ENCODE measurements at places on chromosomes 1 and 21.

DNA sequence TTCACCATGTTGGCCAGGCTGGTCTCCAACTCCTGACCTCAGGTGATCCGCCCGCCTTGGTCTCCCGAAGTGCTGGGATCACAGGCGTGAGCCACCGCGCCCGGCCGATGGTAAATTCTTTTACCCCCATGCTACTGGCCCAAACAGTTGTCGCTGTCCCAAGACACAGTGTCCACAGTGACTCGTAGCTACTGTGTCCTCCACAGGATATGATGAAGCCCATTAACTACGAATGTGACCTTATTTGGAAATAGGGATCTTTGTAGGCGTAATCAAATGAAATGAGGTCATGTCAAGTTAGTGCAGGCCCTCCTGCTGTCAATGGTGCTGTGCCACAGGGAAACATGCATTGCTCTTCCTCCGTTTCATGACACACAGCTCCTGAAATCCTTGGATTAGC is 8.5 kb downstream of the FNDC10 start:
- no peak for DNase-seq

DNA sequence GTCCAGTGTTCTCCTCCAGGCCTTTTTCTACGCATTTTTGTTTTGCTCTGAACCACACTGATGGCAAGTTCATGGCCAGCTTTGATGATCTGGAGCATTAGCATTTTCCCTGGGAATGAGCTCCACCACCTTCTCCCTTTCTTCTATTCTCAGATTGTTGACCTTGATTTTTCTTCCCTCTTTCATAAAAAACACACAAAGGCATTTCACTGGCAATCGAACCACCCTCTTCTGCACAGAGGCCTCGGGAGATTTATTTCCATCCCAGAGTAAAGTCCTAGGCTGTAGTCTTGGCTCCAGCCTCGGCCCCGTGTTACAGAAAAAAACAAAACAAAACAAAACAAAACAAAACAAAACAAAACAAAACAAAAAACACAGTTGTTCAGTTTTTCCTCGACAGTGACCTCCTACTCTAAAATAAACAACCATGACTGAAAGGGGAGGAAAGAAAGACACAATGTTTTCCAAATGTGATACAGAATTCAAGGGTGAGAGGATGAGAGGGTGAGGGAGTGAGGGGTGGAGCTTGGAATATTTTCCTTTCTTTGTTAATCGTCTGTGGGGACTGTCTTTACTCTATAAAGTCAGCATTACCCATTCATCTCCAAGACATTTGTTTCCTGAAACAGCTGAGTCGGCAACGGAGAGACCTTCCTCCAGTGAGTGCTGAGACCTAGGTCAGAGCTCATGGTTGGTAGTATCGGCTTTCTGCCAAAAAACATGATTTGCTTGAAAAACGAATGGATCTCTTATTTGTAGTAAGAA is 29.8 kb upstream of the RNF186 start:
- no peak for DNase-seq

DNA sequence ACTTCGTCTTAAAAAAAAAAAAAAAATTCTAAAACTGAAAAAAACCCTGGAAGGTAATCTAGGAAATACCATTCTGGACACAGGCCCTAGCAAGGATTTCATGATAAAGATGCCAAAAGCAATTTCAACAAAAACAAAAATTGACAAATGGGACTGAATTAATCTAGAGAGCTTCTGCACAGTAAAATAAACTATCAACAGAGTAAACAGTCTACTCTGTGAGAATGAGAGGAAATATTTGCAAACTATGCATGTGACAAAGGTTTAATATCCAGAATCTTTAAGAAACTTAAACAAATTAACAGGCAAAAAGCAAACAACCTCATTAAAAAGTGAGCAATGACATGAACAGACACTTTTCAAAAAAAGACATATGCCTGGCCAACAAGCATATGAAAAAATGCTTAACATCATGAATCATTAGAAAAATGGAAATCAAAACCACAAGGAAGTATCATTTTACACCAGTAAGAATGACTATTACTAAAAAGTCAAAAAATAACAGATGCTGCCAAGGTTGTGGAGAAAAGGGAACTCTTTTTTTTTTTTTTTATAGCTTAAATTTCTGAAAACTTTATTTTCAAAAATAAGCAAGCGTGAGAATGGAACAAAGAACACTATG is 29.4 kb upstream of the RNPC3 start:
- no peak for DNase-seq

- no peak for DNase-seq
Measured at GRCh38 chr21:36988536-36988935, 18.0 kb upstream of the RIPPLY3 start.

DNA sequence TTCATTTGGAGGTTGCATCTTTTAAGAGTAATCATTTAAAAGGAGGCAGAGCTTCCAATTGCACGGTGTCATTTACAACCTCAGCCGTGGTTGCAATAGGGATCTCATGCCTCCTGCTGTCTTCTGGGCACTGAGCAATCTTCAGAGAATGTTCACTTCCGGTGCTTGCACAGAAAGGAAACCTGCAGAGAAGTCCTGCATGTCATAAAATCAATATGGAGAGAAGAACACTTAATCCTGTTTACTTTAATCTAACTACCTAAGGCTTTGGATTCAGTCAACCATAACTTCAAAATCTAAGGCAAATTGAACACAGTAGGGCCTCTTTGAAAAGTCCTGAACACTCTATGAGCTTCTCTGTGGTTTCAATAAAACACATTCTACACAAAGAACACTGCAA is 11.3 kb upstream of the MAP10 start:
- DNase-seq: no peak

DNA sequence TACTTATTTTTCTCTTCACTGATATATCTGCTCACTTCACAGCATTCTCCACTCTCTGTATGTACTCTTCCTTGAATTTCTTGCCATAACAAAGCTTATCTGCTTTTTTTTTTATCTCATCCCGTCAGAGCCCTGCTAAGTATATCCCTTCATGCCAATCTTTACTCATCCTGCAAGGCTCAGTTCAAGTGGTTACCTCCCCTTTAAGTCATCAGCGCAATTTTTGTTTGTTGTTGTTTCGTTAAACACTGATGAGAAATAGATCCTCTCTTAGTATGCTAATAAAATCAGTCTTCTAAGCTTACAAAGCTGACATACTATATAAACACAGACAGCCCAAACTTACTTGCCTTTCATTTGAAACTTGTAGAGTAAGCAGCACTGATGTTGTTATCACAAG is 17.8 kb downstream of the COL24A1 start:
- no peak for DNase-seq

- DNase-seq: no peak
Measured at GRCh38 chr1:188958461-188959115, 1519.1 kb downstream of the BRINP3 start.

- no peak for DNase-seq
Measured at GRCh38 chr1:112359961-112360767, 35.9 kb upstream of the CTTNBP2NL start.

DNA sequence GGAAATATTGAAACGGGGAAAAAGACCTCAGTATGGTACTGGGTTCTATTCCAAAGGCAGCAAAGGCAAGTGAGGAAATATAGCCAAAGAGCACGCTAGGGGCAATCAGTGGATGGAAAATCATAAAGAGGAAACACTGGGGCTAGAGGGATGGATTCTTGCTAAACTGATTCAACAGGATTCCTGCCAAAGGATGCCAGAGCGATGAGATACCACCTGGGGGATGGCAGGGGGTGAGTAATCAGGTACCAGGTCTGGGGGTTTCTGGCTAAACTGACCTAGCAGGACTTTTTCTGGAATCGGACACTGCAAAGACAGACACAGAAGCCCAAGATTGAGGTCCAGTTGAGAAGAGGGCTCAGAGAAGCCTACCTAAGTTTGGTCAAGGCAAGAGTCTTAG is 6.7 kb downstream of the CHI3L2 start:
- DNase-seq: no peak

GRCh38 chr1:1067284-1067859 is 6.7 kb downstream of the RNF223 start:
- DNase-seq: no peak

- DNase-seq: no peak
Measured at GRCh38 chr1:206555473-206555935, 48.2 kb downstream of the RASSF5 start.

- DNase-seq: no peak
Measured at GRCh38 chr1:214808845-214809460, 206.0 kb downstream of the CENPF start.

- no peak for DNase-seq
Measured at GRCh38 chr21:24590261-24590660, 1017.0 kb downstream of the MRPL39 start.

DNA sequence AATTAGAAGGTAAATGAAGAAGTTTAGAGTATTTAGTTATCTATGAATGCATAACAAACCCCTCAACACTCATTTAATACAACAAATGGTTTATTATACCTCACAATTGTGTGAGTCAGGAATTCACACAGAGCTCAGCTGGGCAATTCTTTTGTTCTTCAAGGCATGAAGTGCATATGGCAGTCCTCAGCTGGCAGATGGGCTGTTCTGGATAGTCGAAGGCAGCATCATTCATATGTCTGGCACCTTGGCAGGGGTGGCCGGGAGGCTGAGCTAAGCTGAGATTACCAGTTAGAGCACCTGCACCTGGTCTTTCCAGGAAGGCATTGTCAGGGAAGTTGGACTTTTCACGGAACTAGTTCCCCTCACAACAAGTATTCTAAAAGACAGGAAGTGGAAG is 286.2 kb upstream of the DUSP10 start:
- no peak for DNase-seq

DNA sequence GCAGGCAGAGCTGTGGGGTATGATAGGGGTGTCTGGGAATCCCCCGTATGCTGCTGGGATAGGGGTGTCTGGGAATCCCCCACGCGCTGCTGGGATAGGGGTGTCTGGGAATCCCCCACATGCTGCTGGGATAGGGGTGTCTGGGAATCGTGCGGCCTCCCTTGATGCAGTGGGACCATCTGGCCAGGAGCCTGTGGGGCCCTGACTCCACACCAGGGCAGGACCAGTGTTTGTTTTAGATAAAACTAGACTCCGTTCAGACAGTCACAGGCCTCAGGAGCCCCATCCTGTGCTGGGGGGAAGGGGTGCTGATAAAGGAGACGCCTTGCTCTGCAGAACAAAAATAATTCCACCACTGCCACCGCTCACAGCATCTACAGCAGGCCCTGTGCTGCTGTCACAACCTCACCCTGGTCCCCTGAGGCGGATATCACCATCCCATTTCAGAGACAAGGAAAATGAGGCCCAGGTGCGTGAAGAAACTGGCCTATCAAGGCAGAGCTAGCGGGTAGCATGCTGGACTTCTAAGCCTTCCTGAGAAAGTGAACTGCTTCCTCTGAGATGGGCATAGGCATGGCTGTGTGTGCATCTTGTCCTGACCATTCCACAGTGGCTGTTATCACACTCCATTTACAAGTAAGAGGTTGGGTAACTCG is 24.0 kb downstream of the ECE1 start:
- no peak for DNase-seq

GRCh38 chr1:99441299-99442095 is 177.2 kb downstream of the PLPPR4 start:
- no peak for DNase-seq

DNA sequence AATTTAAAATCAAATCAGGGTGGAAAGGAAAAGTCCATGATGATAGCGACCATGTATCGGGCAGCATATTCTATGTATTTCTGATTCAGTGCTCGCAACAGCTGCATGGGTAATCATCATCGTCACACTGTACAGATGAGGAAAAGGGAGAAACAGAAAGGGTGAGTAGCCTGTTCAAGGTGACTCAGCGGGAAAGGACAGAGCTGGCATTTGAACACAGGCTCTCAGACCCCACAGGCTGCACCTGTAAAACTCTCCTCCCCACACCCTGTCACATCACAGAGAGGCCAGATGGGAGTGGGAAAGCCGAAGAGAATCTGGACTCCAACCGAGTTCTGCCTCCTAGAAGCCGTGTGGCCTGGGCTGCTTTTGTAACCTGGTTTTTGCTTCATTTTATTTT is 14.0 kb downstream of the RUNX1 start:
- no peak for DNase-seq

DNA sequence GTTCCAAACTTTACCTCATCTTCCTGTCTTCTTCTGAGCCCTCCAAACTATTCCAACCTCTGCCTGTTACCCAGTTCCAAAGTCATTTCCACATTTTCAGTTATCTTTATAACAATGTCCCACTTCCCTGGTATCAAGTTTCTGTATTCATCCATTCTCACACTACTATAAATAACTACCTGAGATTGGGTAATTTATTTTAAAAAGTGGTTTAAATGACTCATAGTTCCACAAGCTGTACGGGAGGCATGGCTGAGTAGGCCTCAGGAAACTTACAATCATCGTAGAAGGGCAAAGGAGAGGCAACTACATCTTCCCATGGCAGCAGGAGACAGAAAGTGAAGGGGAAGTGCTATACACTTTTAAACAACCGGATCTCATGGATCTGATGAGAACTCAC is 428.5 kb upstream of the RGS18 start:
- no peak for DNase-seq

- no peak for DNase-seq
Measured at GRCh38 chr21:32712043-32712442, 15.8 kb downstream of the SYNJ1 start.

- no peak for DNase-seq
Measured at GRCh38 chr1:45206808-45207623, 611 bp upstream of the ZSWIM5 start.

GRCh38 chr1:44783697-44784093 is 4.3 kb downstream of the BEST4 start:
- DNase-seq: no peak

DNA sequence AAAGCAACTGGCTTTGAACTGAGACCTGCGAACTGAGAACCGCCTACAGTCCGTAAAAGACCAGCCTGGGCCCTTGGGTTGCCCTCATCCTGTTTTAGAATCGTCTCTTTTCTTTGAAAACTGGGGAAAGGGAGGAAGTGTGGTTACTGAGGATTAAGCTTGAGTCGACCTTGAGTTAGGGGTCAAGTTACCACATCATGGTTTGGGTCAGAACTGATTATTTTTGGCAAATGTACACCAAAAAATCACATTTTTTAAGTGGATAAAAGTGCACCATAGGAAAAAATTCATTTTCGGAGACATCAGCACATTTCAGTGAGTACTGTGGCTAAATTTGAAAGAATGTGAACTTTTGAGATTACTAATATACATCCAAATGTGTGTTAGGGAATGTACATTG is 76.9 kb upstream of the KAZN start:
- no peak for DNase-seq

GRCh38 chr1:20185834-20186782 is at the start of the genes PLA2G2C and UBXN10:
TSS of gene PLA2G2C (minus strand) at chr1:20186518. CDS start at chr1:20177363, 9,155 bp downstream.
TSS of gene UBXN10 (plus strand) at chr1:20186096. CDS start at chr1:20190562, 4,466 bp downstream.
- DNase-seq: no peak

Measured in esophagus squamous epithelium (tissue), 5 donors.